Upper lobe of right lung (tissue), 1 donor: ENCODE measurements at places on chromosomes 11 and 22. TPM values are rescaled to one million over a fixed set of nuclear protein-coding genes. Genes with fewer than 3 reads are reported as not detected.

GRCh38 chr11:117095284-117096161, 2.7 kb downstream of the SIK3 start:
- no peaks in the 10 kb centered on the region for H3K36me3 ChIP-seq
- peak overlapping the region; percentile 76 for H3K4me3 ChIP-seq
- no peak for DNase-seq
- H3K27ac ChIP-seq = peak overlapping the region; percentile 88
- no peaks in the 10 kb centered on the region for H3K27me3 ChIP-seq
- H3K4me1 ChIP-seq = peaks cover 35% of the 10 kb centered on the region

DNA sequence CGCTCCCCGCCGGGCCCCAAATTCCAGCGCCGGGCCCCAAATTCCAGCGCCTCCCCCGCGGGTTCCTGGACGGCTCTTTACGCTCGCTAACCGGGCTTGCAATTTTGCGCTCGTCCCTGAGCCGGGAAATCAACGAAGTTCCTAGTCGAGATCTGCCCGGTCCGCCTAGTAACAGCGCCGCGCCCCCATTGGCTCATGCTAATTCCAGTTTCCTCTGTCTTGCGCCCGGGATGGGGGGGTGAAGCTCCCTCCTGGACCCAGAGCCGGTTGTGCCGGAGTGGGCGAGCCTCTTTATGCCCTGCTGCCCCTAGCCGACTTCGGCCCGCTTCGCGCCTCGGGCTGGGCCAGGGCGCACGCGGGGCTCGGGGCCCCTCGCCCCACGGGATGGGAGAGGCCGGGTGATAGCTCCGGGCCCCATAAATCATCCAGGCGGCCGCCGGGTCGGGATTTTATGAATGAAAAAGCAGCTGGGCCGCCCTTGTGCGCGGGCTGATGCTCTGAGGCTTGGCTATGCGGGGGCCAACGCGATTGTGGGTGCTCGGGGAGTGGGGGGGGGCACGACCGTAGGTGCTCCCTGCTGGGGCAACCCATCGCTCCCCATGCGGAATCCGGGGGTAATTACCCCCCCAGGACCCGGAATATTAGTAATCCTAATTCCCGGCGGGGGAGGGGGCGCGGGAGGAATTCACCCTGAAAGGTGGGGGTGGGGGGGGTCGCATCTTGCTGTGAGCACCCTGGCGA, 1.8 kb upstream of the CCND1 start:
- peaks cover 10% of the 10 kb centered on the region for H3K27me3 ChIP-seq
- H3K36me3 ChIP-seq = peaks cover 5% of the 10 kb centered on the region
- DNase-seq = peak; percentile 96
- H3K4me3 ChIP-seq = peak overlapping the region; percentile 55
- H3K27ac ChIP-seq = peak overlapping the region; percentile 73
- peaks cover 44% of the 10 kb centered on the region for H3K4me1 ChIP-seq

DNA sequence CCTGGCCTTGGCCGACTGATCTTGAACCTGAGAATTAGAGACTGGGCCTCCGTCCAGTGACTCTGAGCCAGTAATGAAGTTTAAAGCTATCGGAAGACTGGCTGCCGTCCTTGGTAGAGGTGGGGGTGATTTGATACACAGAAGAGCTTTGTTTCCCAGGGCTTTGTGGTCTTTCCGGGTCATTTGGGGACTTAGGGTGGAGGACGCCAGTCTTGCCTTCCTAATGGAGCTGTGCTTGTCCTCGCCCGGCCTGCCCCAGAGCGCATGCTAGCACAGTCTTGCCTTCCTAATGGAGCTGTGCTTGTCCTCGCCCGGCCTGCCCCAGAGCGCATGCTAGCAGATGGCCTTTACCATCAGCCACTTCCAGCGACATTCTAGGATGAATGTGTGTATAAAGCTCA, 65.8 kb downstream of the ST3GAL4 start:
- no peaks in the 10 kb centered on the region for H3K27me3 ChIP-seq
- H3K27ac ChIP-seq = peak overlapping the region; percentile 79
- H3K4me3 ChIP-seq = no peak overlapping the region

- H3K27ac ChIP-seq = no peak overlapping the region
- H3K36me3 ChIP-seq = no peaks in the 10 kb centered on the region
- DNase-seq = no peak
- H3K27me3 ChIP-seq = no peaks in the 10 kb centered on the region
Observed at GRCh38 chr11:124174001-124174583, 9.1 kb upstream of the OR10D3 start.

DNA sequence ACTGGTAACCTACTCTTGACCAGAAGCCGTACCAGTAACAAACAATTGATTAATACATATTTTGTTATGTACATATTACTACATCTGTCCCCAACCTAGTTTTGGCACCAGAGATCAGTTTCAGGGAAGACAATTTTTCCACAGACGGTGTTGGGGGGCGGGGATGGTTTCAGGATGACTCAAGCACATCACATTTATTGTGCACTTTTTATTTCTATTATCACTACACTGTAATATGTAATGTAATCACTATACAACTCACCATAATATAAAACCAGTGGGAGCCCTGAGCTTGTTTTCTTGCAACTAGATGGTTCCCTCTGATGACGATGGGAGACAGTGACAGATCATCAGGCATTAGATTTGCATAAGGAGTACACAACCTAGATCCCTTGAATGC, 15.5 kb downstream of the DGCR8 start:
- H3K36me3 ChIP-seq = peaks cover 99% of the 10 kb centered on the region
- H3K4me1 ChIP-seq = no peaks in the 10 kb centered on the region
- DNase-seq = no peak

Gene PPME1
- 32.0 TPM for total RNA-seq

- H3K27ac ChIP-seq = peak overlapping the region; percentile 58
- H3K4me1 ChIP-seq = peaks cover 14% of the 10 kb centered on the region
- H3K27me3 ChIP-seq = no peaks in the 10 kb centered on the region
- H3K36me3 ChIP-seq = peaks cover 3% of the 10 kb centered on the region
Observed at GRCh38 chr22:20957683-20958431, 9.2 kb upstream of the AIFM3 start.

GRCh38 chr11:1041936-1042608, 5.6 kb upstream of the MUC6 start:
- no peaks in the 10 kb centered on the region for H3K4me1 ChIP-seq
- peak; percentile 70 for DNase-seq
- no peak overlapping the region for H3K4me3 ChIP-seq
- no peaks in the 10 kb centered on the region for H3K27me3 ChIP-seq
- no peak overlapping the region for H3K27ac ChIP-seq
